Neural crest cell (in vitro differentiated cells): ENCODE measurements at places on chromosomes 2 and 18.

DNA sequence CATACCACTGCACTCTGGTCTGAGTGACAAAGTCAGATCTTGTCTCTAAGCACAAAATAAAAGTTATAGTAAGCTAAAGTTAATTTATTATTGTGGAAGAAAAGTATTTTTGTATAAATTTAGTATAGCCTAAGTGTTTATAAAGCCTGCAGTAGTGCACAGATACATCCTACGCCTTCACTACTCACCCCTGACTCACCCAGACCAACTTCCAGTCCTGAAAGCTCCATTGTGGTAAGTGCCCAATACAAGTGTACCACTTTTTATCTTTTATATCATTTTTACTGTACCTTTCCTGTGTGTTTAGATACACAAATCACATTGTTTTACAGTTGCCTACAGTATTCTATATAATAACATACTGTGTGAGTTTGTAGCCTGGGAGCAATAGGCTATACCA, 57.5 kb downstream of the UBE2E3 start:
- DNase-seq, result no peak

- DNase-seq, result no peak
Observed at GRCh38 chr18:26419746-26420145, 128.6 kb downstream of the KCTD1 start.

DNA sequence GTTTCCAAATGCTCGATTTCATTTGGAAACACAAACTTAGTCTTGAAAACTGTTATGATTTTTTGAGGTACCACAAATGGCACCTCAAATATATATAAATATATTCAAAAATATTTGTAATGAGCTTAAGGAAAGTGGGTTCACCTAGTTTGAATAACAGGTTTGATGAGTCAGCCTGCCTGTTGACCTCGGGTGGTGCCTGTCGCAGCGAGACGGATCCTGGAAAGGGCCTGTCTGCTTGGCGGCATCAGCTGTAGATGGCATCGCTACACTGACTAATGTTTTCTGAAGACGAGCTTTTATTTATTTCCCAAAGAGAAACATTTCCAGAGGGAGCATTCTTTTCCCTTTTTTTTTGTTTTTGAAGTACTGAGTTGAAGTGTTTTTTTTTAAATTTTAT, 6.9 kb downstream of the ALLC start:
- DNase-seq, result no peak

DNA sequence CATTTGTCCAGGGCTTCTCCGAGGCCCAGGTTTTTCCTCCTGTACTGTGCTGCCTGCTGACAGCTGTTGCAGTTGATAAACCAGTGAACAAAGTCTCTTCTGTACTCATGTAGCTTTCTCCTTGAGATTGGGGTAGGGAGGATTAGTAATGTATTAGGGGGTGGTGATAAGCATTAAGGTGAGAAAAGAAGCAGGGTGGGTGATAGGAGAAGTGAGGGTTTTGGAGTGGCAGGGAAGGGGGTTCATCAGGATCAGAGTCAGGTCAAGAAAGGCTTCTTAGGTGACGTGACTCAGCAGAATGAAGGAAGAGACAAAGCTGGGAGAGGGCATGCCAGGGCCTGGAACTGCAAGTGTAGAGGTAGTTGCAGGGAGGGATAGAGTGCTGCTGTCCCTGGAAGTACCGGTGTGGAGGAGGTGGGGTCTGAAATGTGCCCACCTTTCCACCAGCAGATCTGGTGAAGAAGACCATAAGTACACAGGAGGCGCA, 48.7 kb downstream of the PKP4 start:
- no peak for DNase-seq

DNA sequence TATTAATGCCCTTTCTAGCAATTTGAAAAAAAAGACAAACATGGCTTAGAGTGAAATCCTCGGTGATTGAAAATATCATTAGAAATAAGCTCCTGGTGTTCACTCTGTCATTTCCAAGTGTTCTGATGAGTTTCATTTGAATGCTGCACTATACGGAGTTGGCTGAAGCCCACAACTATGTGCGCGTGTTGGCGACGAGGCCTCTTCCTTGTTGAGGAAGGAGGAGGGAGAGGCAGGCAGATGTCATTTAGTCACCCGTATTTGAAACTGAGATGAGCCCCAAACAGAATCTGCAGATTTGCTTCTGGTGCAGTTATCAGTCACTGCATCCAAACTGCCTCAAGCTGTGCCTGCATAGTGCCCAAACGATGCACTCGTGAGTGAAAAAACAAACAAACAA, 23.5 kb upstream of the SKOR2 start:
- DNase-seq, result no peak

DNA sequence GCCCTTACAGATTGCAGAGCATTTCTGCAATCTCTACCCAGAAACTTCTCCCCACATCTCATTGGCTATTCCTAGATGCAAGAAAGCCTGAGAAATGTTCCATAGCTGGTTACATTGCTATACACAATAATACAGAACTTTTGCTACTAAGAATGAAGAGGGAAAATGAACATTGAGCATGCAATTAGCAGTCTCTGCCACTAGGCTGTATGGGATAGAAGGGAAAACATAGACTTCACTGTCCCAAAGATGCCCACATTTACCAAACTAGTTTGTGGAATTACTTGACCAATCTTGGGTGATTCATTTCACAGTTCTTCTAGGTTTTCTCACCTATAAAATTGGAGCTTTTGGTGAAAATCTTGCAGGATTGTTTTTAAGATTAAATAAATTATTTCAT, 265.7 kb upstream of the NT5C1B start:
- DNase-seq, result no peak

GRCh38 chr2:112634153-112634873, 11.4 kb upstream of the SLC20A1 start:
- no peak for DNase-seq

GRCh38 chr2:226837334-226837733, 1.5 kb downstream of the RHBDD1 start:
- no peak for DNase-seq

- no peak for DNase-seq
Observed at GRCh38 chr2:75646090-75646582, 447 bp upstream of the MRPL19 start.

DNA sequence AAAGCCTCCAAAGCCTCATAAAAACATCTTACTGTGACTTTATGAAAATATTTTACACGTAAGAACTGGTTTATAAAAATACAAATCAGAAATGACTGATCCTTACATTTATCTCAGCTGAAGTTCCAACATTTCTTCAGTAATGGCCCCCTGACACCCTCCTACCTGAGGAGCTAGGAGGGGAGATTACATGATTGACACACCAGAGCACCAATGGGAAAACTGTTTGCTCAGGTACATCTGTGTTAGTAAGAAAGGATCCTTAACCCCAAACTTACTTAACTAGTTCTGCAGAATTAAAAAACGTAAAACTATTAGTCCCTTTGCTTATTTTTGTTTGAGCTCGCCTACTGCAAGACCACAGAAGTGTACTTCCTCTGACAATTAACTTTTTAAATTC, 27.0 kb downstream of the ENOSF1 start:
- DNase-seq, result no peak

GRCh38 chr2:72926811-72927465, 9.6 kb downstream of the EMX1 start:
- DNase-seq, result no peak

GRCh38 chr2:129296806-129297205, 682.7 kb upstream of the RAB6C start:
- no peak for DNase-seq

- peak; percentile 32 for DNase-seq
Observed at GRCh38 chr2:132415915-132416722, 486 bp upstream of the GPR39 start.

GRCh38 chr2:159988412-159988970, 73.9 kb downstream of the PLA2R1 start:
- DNase-seq, result no peak

- no peak for DNase-seq
Observed at GRCh38 chr2:212811036-212811805, 272.6 kb upstream of the ERBB4 start.

DNA sequence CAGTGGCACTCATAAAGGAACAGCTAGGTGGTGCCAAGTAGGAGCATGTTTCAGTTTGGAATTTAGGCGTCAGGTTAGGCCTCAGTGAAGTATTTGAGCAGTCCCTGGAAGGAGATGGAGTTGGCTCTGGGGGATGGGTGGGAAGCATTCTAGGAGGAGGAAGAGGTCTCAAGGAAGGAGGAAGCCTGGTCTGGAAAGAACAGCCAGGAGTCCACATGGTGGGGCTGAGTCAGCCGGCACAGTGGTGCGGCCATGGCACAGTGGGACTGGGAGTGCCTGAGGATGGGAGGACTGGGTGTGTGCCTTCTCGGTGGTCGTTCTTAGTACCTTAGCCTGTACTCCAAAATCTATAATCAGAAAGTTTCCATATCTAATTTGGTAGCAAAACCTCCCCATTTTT, 373.3 kb downstream of the PTPRM start:
- DNase-seq, result no peak

DNA sequence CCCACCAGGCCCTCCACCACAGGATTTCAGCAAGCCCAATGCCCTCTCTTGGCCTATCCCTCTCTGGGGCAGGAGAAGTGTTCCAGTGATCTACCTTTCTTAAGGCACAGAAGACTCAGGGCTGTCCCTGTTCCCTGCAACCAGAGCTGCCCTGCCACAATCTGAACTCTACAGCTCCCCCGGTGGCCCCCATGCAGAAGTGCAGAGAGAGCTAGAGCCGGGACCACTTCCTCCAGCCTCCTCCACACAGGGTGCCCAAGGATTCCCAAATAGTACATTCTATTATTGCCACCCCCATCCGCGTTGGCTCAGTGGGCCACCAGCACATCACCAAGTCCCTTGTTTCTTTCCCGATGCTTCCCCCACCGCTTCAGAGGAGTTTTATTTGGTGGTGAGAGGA, 114.8 kb upstream of the PTPRM start:
- DNase-seq, result peak; percentile 36

DNA sequence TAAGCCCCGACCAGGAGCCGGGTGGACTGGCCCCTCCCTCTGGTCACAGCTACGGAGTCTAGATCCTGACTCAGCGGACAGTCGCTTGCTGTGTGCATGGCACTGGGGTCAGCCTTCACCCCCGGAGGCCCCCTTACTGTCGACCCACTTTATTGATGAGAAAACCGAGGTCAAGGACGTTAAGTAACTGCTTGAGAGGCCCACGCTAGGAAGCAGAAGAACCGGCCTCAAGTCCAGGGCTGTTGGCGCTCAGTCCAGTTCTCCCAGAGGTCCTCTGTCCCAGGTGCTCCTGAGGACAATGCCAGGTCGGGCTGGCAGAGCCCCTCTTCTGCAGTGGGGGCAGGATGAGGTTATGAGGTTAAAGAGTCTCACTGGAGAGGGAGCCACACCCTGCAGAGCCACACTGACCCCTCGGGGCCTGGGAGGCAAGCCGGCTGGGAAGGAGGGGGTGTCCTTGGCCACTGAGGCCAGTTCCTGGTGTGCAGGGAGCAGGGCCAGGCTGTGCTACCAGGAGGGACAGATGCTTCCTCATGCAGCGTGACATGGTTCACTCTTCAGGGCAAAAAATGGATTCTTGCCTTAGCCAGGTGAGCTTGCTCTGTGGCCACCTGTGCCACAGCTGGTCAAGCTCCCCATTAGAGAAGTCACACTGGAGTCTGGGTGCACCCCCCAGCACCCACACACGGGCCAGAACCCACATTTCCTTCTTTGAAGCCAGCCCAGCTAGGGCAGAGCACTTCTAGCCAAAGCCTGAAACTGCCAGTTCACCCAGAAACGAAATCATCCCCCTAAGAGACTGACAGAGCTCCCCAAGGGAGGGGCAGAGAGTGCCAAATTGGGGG, 47.3 kb upstream of the HPCAL1 start:
- DNase-seq, result no peak

DNA sequence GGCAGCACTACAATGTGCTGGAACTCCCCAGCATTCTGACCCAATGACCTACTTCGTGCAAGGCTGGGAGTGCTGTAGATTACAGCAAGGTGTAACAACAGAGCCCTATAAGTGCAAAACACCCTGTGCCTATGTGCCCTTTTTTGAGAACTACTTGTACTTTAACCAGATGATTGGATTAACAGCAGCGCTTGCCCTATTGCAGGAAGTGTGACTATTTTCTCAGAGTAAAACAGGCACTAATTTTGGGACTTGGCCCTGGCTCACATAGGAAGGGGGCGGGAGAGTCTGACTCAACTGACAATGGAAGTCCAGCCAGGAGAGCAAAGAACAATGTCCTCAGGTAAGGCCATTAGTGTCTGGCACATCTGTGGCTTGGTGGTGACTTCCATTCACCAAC, 35.6 kb upstream of the RNF125 start:
- DNase-seq, result no peak

DNA sequence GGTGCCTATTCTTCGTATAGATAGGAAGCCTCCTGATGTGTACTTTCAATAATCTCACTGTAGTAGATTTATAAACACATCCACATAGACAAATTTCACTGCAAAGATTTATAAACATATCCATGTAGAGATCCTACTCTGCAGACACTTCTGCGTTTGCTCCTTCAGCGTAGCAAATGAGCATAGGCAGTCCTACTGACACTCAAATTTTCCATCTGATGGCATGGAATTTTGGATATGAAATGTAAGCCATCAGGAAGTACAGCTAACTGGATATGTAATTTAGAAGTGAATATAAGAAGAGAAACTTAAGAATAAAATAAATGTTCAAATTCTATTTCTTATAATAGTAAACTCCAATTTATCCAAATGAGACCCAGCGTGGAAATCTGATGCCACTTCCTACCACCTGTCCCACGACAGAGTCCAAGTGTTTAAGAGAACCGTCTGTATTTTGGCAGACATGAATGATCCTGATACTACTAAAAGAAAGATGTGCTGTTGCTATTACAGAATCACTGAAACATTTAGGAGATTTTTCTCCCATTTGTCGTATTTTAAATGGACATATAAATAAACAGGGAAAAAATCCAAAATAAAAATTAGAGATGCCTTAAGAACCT, 86.0 kb downstream of the DTNA start:
- DNase-seq, result no peak

DNA sequence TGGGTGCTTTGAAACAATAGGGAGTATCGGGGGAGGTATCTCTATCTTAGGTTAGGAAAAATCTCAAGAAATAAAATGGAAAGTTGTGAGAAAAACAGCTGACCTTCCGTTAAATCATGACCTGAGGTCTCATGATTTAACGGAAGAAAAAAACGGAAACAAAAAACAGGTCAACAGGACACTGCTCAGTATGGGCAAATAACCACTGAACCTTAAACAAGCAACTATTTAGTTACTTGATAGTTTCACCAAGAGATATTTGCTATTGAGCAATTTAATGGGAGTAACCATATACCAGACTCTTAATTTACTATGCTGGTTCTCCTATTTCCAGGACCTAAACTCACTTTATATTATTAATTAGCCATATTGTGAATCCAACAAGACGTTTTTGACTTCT, 150.8 kb downstream of the PARD3B start:
- DNase-seq, result no peak
